Activated CD4-positive, alpha-beta T cell treated with anti-CD3 and anti-CD28 coated beads, Interleukin-2, amount 50 U/mL, for 4 hours (primary cell): ENCODE measurements at places on chromosomes 6 and 20.

- no peak for DNase-seq
Measured at GRCh38 chr6:84340422-84340821, 113.0 kb upstream of the CEP162 start.

GRCh38 chr6:28225056-28225834 is at the start of gene ZSCAN9:
ZSCAN9 (plus strand) TSS chr6:28225275; CDS start chr6:28227085, 1,810 bp downstream.
- no peak for DNase-seq

- DNase-seq = no peak
Measured at GRCh38 chr20:33671573-33672288, 2.5 kb downstream of the NECAB3 start.

GRCh38 chr6:9178071-9178470 is 742.7 kb upstream of the SLC35B3 start:
- no peak for DNase-seq

GRCh38 chr6:56891754-56892153 is 63.2 kb upstream of the BEND6 start:
- no peak for DNase-seq

- DNase-seq = no peak
Measured at GRCh38 chr20:58597249-58597891, 53.7 kb upstream of the STX16 start.

DNA sequence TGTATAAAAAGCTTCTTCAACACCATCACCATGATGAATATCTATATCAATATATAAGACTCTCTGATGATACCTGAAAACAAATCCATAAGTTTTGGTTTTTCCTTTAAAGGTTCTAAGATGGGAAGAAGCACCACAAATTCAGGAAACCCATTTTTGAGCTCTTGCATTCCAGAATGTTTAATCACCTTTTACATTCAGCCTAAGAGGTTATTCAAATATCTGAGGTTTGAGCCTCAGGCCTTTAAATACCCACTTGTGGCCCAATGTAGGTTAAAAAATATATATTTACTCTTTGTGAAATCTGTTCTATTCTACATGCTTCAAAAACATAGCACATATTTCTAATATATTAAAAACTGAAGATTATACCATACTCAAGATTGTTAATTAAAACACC is 17.6 kb downstream of the HDAC2 start:
- DNase-seq = no peak

GRCh38 chr20:50518270-50518721 is 8.1 kb downstream of the PTPN1 start:
- DNase-seq = no peak

DNA sequence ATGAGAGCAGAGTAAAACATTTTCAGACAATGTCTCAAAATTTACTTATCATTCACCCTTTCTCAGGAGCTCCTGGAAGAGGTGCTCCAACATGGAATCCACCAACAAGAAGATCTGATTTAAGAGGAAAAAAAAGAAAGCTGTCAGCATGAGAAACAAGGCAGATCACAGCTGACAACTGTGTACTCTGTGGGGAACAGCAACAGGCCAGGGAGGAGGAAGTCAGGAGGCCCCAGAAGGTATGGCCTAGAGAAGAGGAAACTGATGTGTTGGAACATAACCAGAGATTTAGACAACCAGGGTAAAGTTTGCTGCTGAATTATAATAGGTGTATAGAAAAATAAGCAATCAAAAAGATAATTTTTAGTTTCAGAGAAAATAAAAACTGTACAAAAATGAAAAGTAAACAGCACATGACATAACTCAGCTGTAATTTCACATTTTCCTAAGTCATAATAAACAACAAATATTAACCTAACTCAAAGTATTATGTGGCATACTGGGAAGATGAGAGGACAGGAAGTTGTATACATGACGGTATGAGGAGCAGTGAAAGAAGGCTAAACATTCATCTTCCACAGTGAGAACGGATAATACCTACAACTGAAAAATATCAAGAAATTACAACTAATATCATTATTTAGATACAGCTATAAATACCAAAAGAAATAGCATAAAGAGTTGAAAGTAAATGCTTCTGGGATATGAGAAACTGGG is 113.6 kb upstream of the EMILIN3 start:
- no peak for DNase-seq

GRCh38 chr20:18430172-18430826 is 36.5 kb downstream of the DZANK1 start:
- no peak for DNase-seq

DNA sequence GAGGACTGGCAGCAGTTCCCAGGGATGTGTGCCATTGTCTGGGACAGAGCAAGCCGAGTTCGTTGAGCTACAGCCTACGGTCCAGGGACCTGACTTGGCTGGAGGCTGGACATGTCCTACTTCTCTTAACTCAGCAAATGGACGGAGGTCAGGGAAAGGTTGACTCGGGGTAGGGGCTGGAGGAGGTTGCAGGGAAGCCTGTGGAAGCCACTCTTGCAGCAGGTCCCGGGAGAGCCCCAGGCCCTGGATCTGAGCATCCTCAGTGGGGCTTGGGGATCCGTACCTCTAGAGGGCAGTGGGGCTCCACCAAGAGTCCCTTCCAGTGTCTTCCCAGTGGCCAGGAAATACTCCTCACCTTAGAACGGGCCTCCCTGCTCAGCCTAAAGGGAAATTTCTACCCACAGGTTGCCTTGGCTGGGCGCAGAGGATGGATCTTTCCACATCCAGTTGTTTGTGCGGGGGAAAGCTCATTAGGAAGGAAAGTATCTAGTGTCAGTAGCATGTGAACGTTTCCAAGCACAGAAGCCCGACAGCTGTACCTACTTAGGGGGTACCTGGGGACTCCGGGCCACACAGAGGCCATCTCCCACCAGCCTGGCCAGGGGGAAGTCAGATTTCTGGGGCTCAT is 170.2 kb downstream of the NFATC2 start:
- DNase-seq = peak; percentile 54

- no peak for DNase-seq
Measured at GRCh38 chr6:140713495-140713894, 1339.0 kb upstream of the CITED2 start.

DNA sequence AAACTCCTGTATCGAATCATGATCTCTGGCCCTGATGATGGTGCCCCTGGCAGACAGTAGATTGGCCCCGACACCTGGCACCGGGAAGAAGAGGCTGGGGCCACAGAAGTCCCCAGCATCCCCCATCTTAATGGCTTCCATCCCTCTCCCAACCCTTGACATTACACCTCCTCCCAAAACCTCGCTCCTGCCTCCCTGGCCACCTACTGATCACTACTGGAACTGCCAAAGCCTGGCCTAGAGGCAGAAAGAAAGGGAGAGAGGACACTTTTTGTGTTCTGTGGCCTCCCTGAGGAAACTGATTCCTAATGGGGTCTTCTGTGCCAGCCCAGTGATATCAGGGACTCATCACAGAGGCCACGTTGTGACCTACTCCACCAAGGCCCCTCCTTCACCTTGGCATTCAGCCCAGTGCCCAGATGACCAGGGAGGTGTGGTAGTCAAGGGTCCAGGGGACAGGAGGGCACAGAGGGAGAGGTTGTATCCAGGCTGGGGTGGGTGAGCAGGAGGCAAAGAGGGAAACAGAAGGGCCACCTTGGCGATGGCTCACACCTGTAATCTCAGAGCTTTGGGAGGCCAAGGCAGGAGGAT is 6.1 kb downstream of the C20orf173 start:
- DNase-seq = peak; percentile 11

DNA sequence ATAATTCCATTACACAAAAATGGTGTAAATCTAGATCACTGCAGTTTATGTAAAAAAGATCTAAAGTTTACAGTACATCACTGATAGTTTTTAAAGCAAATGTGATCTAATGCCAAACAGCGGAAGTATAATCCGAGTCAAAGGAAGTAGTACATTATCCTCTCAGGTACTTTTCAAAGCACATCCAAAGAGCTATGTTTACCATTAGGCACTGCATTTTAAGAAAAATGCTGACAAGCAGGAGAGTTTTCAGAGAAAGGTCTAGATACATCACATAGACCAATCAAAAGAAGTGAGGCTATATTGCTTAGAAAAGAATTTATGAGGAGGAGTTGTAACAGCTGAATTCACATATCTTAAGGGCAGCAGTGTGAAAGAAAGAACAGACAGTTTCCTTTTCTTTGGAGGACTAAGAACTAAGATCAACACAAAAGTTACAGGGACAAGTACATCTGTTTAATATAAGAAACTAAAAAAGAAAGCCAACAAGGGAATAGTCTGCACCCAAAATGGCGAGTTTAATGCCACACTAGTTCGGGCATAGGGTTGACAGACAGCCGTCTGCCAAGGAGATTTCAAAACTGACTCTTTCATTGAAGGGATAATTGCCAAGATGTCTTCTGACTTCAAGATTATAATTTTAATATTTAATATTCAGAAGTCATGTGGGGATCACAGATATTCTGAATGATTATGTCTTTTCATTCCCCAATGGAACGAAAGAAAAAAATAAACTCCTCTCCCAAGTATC is 1.4 kb downstream of the ZNF184 start:
- no peak for DNase-seq

- DNase-seq = no peak
Measured at GRCh38 chr6:45886776-45887175, 128.9 kb downstream of the CLIC5 start.

DNA sequence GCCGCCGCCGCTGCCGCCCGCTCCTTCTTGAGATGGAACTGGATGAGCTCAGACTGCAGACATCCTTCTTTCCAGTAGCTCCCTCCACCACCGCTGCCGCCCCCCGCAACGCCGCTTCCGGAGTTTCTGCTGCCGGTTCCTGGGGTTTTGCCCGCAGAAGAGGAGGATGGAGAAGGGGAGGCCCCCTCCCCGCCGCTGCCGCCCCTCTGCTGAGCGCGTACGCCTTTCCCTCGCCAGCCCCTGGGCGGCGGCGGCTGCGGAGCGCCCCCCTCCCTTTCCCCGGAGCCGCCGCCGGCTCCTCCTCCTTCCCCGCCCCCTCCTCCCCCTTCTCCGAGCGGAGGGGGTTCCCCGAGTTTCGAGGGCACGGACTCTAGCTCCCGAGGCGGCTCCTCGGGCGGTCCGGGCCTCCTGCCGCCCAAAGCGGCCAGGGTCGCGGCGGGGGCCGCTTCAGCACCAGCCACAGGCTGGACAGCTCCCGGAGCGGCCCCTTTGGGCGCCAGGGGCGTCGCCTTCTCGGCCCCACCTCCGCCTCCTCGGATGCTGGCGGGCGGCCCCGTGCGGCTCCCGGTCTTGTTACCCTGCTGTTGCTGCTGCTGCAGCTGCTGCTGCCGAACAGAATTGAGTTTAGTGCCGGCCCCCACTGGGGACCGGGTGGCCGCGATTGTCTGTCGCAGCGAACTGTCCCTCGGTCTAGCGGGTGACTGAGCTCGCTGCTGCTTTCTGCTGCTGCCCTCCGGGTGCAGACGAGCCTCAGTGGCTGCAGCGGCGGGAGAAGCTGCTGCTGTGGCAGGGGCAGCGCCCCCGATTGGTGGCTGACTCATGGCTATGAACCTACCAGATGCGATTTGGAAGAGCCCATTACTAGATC is 3.1 kb downstream of the MTCL3 start:
- DNase-seq = peak; percentile 68

DNA sequence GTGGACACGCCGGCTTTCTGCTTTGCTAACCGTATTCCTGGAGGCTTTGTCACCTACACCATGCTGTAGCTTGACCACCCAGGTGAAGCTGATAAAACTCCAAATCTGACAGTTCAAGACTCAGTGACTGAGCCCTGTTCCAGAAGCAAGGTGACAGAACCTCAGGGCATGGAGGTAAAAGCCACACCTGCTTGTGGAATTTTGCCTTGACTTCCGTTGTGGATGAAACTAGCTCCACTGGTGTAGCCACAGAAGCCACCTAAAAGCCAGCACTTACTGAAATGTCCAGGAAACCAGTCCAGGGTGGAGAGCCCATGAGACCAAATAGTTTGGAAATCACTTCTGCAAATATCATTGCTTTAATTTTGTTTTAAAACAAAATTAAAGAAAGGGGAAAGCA is 11.0 kb downstream of the CST8 start:
- DNase-seq = no peak

DNA sequence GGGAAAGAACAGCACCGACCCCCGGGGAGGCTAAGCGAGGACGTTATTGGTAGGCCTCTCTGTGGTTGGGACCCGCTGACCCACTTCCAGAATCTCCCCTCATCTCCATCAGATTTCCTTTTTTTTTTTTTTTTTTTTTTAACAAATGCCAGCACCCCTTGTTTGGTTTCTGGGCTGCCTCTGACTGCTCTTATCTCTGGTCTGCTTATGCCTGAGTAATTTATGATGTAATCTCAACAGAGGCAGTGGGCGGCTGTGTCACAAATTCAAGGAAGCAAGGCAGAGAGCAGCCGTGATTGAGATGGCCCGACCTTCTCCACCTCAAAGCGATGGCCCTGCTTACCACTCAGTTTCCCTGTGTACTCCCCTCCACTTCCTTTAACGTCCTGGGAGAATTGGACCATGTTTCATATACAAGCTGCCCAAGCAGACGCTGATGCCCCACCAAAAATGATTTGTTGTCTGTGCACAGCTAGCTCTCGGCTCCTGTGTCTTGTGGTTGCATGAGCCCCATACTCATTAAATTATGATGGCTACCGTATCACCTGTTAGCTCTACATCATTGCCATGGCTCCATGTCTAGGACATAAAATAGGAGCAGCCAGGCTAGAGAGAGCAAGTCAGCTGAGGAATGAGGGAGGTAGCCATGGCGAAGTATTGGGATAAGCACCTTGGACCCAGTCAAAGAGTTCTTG is 98.1 kb downstream of the ZNF217 start:
- no peak for DNase-seq

DNA sequence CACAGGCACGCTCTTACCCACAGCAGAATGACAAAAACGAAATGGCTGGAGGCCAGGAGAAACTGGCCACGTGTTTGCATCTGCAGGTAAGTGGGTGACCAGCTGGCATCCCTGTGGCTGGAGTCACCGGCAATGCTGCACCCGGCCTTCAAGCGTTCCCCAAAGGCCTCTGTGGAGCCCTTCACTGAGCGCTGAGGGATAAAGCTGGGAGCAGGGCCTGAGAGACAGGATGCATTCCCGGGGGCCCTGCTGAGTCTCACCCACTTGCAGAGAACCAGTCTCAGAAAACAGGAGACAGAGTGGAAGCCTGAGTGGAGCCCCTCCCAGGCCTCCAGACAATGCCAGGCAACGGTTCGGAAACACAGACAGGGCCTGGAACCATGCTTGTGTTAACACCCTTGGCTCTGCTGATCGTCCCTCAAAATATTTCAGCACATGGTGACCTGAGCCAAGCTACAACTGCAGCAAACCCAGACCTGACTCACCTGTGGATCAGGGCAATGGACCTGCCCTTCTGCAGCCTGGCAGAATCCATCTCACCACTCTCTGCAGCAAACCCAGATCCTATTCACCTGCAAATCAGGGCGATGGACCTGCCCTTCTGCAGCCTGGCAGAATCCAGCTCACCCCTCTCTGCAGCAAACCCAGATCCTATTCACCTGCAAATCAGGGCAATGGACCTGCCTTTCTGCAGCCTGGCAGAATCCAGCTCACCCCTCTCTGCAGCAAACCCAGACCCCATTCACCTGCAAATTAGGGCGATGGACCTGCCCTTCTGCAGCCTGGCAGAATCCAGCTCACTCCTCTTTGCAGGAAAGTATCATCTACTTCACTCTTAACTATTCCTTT is 39.8 kb downstream of the TBXT start:
- no peak for DNase-seq

GRCh38 chr6:111808493-111808892 is 64.8 kb downstream of the FYN start:
- no peak for DNase-seq
